Activated CD8-positive, alpha-beta memory T cell treated with anti-CD3 and anti-CD28 coated beads for 1 hour (primary cell): ENCODE measurements at places on chromosomes 2 and 18.

DNA sequence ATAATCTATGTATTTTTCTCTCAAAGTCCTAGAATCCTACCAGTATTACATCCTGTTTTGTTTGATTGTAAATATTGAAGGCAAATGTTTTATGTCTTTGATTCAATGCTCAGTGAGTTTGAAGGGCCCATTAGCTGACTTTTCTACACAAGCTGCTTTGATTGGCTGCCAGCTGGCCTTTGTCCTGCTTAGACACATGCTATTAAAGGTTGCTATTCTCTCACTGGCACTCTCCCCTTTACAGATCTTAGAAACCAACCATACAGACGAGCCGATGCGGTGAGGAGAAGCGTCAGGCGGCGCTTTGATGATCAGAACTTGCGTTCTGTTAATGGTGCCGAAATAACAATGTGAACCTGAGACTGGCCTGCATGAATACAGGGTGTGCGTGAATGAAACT, 69.7 kb downstream of the PRPF40A start:
- no peak for DNase-seq

GRCh38 chr2:36834731-36835524, 131.4 kb downstream of the STRN start:
- DNase-seq: no peak

GRCh38 chr2:111117598-111118480, 2.9 kb upstream of the BCL2L11 start:
- no peak for DNase-seq

DNA sequence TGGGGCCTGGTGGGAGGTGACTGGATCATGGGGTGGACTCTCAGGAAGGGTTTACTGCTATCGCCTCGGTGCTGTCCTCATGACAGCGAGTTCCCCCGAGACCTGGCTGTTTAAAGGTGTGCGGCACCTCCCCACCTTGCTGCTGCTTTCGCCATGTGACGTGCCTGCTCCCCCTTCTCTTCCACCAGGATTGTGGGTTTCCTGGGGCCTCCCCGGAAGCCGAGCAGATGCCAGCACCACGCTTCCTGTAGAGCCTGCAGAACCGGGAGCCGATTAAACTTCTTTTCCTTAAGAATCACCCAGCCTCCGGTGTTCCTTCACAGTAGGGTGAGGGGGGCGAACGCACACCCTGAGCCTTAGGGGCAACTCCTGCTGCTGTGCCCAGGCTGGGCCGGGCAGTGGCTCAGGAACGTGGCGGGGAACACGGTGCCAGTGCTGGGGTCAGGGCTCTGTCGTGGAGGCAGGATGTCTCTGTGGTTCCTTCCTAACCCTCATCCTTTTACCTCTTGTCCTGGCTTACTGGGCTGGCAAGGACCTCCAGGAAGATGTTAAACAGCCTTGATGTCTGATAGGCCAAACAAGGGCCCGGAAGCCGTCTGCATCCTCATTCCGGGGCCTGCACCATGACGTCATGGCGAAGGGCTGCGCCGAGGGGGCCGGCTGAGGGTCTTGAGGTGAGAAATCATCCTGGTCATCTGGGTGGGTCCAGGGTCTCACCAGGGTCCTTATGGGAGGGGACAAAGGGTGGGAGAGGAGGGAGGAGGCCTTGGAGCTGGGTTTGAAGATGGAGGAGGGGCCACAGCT, 12.7 kb downstream of the NEU4 start:
- DNase-seq: no peak

GRCh38 chr18:68766433-68766832, 31.4 kb upstream of the CCDC102B start:
- no peak for DNase-seq

DNA sequence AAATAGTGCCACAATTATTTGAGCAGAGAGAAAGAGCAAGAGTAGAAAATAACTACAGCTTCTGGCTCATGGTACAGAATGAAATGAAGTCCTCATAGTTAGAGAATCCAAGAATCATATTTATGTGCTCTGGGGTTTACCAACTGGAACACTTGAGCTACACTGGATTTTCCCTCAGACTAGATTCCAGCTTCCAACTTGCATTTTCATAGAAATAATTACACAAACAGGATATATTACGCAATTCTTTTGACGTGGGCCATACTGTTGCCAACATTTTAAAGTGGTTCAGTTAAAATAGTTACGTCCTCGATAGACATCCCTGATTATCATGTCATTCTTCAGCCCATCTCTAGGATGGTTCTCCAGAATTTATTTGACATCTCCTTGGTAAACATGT, 129.2 kb downstream of the ETAA1 start:
- DNase-seq: no peak

DNA sequence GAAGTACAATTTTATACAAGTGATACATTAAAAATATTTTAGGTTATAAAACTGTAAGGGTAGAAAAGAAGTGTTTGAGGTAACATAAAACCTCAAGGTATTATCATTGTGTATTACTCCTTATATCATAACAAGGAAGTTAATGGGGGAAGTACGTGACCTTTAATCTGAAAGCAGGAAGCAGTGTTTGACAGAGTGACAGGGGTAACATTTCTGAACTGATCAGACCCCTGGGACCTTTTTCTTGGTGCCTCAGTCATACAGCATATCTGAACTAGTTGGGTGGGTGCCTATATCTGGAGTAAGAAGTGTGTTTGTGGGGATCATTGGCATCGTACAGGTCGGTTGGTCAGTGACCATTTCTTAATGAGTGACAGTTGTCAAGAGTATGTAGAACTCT, 43.0 kb downstream of the MALT1 start:
- no peak for DNase-seq

DNA sequence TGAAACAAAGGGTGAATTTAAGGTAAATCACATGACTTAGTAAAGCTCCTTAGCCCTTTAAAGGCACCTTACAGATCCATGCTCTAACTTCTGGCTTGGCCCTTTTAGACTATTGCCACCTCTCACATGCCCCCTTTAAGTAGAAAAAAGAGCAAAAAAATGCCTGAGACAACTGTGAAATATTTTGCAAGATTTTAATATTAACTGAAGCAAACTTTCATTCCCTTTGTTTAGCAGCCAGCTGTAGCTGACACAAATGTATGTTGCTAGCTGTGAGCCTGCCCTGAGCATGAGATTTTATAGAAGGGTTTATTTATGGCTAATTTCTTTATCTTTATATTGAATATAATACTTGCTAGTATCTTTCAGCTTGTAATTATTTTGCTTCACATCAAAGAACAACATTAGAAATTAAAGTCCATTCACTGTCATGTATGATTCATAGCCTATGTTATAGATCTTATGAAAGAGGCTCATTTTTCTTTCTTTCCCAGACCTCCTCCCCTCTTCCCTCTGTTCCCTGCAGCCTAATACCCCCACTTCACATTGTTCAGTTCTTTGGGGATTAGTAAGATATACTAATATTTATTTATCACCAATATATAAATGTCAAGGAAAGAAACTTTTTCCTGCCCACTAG, 637.2 kb upstream of the ZEB2 start:
- DNase-seq: no peak

DNA sequence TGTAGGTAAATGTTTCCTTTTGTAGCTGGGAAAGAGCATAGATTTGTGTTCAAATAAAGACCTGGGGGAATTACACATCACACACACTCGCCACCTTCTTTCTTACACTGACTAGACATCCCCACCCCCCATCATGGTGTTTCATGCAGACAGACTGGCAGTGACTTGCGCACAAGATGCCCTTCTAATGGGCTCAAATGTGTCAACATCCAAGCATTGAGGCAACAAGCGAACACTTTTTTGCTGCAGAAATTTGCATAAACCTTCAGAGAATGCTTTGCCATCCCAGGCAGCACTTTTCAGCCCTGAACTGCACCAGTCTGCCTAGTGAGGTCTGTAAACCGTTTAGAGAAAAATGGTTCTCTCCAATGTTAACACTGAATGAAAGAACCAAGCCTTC, 4.5 kb downstream of the HOXD8 start:
- no peak for DNase-seq

DNA sequence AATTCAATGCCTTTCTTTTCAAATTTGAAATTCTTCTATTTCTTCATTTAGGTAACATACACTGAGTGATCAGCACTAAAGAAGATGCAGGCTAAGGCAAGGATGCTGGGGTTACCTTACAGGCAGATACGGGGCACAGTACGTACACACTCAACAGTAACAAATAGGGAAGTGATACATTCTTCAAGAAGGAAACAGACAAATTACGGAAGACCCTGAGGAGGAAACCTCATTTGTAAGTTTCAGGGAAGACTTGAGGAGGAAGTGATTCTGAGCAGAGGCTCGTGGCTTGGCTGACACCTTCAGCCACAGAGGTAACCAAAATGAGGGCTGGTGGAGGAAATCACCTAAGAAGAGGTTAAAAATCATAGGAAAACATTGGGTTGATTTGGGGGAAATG, 1108.3 kb upstream of the KLHL29 start:
- no peak for DNase-seq

- no peak for DNase-seq
Measured at GRCh38 chr2:58800881-58801280, 559.8 kb upstream of the FANCL start.

GRCh38 chr2:134549104-134549503, 169.7 kb downstream of the TMEM163 start:
- DNase-seq: no peak

- DNase-seq: no peak
Measured at GRCh38 chr2:118232796-118233195, 144.5 kb downstream of the INSIG2 start.

DNA sequence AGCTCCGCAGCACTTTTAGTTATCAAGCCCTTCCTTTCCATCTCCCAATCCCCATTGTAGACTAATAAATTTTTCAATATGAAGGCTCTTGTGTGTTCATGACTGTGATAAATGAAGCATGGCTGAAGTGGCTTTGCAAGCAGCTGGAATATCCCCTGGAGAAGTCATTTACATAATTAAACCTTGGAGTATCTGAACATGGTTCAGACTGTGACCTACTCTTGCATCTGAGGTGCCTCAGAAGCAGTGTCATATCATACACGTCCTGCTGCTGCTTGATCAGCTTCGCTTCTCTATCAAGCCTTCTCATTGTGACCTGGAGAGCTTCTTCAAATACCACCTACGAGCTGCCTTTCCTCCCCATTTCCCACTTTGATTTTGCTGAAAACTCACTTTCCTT, 48.4 kb upstream of the ZNF397 start:
- DNase-seq: no peak

- no peak for DNase-seq
Measured at GRCh38 chr2:229137639-229138038, 133.4 kb downstream of the PID1 start.
